ENCODE measurements at places on chromosomes 4 and X. TPM values are rescaled to one million over a fixed set of nuclear protein-coding genes. Genes with fewer than 3 reads are reported as not detected.

Gene ATP7A
- 4.4 TPM for total RNA-seq

Gene TMSB15A
- 561 TPM for total RNA-seq

Gene NDP
- 2.5 TPM for total RNA-seq

Gene TCEAL4
- 40.3 TPM for total RNA-seq

Gene TXK
- not detected for total RNA-seq

Gene CD38
- 0.19 TPM for total RNA-seq

Gene NPY1R
- 7.9 TPM for total RNA-seq

Gene ADH7
- total RNA-seq = not detected

Gene MSANTD1
- total RNA-seq = 0.25 TPM

Gene FRG2
- not detected for total RNA-seq

Gene DMRTC1
- not detected for total RNA-seq

Gene GRPR
- total RNA-seq = 4.1 TPM

Gene YIPF7
- not detected for total RNA-seq

Gene KIF4A
- total RNA-seq = 77.6 TPM

Gene CTAG2
- not detected for total RNA-seq

Gene TMEM47
- total RNA-seq = 85.2 TPM

Gene RHOXF2
- not detected for total RNA-seq

Gene CXCL8
- not detected for total RNA-seq

Gene AKAP14
- total RNA-seq = not detected

Gene EFNB1
- total RNA-seq = 57.1 TPM

Gene NPY5R
- 1.3 TPM for total RNA-seq

Gene CYSLTR1
- not detected for total RNA-seq

Gene SEC24D
- 8.2 TPM for total RNA-seq

Gene GPC3
- 1,039 TPM for total RNA-seq

Gene XIAP
- 26.7 TPM for total RNA-seq

Gene IBSP
- not detected for total RNA-seq

Gene BMPR1B
- total RNA-seq = 1.4 TPM

Gene IL13RA2
- total RNA-seq = not detected

Gene UGT2B7
- total RNA-seq = not detected

Gene CCSER1
- 0.77 TPM for total RNA-seq

Gene SCD5
- total RNA-seq = 36.9 TPM

Gene GC
- not detected for total RNA-seq

Gene MYOZ2
- not detected for total RNA-seq

Gene GPR173
- 6.3 TPM for total RNA-seq

Gene PRKX
- total RNA-seq = 14.6 TPM

Gene APLN
- total RNA-seq = 0.46 TPM

Gene SPRY1
- 35.9 TPM for total RNA-seq

Gene MID2
- 1.2 TPM for total RNA-seq

Gene MAGEA2
- total RNA-seq = not detected

Gene ASB11
- total RNA-seq = not detected

Gene KLF3
- total RNA-seq = 24.8 TPM

Gene CXorf49
- not detected for total RNA-seq

Gene NDST4
- 1.2 TPM for total RNA-seq

Gene MRFAP1L1
- total RNA-seq = 141 TPM

Gene ARAP2
- 1.6 TPM for total RNA-seq

Gene MAGEE1
- total RNA-seq = 3.6 TPM

Gene NHSL2
- total RNA-seq = 4.0 TPM

Gene GJB1
- total RNA-seq = not detected

Gene GLRA2
- not detected for total RNA-seq

Data from neural progenitor cell (in vitro differentiated cells).